ENCODE measurements at places on chromosomes 5 and 9. TPM values are rescaled to one million over a fixed set of nuclear protein-coding genes. Genes with fewer than 3 reads are reported as not detected.

The BSPRY gene
- not detected for polyA plus RNA-seq

DNA sequence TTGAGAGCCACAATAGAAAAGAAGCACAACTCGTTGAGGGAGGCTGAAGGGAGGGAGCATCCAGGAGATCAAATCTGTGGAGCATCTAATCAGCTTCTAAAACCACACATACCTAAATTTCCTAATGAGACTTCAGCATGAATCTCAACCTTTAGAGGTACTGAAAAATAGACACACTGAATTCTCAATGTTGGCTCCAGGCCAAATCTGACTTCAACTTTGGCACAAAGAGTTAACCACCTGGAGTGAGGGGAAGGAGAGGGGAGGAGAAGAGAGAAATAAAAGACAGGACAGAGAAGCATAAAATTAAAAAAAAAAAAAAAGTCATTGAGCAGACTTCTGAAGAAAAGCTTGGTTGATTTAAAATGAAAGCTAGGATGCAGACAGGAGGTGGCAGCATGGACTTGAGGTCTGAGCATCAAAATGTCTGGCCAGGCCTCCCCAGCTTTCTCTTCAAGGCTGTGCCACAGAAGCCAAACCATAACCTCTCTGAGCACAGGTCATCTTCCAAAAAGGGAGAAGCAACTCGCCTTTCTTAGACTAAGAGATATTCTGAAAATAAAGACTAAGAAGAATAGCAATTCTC lies 205.6 kb downstream of the DENND1A start:
- no peak for DNase-seq

DNA sequence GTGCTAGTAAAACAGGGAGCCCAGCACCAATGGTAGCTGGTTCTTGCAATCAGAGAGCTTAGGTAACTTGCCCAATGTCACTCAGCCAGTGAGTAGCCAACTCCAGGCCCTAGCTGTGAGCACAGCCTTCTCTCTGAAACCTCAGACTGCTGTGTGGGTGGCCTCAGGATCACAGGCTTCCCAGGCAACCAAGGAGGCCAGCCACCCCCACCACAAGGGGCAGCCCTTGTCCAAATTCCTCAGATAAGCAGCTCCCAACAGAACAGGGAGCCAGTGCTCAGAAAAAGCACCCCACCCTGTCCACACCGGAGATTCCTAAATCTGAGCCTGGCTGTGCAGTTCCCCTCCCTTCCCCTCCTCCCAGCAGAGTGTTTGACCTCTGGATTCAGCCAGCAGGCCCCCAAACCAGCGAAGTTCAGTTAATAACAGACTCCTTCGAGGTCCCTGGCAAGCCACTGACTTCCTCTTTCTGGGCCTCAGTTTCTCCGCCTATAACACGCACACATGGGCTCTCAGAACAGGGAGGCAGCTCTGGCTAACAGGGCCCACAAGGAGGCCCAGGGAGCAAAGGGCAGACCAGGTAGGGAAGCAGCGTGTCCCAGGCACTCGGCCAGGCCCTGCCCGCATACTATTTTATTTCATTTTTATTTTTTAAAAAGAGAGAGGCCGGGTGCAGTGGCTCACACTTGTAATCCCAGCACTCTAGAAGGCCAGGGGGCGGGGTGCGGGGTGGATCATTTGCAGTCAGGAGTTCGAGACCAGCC lies 2.7 kb downstream of the EEIG1 start:
- DNase-seq = peak; percentile 42

- no peak for DNase-seq
Measured at GRCh38 chr5:32230356-32231099, 56.4 kb upstream of the GOLPH3 start.

DNA sequence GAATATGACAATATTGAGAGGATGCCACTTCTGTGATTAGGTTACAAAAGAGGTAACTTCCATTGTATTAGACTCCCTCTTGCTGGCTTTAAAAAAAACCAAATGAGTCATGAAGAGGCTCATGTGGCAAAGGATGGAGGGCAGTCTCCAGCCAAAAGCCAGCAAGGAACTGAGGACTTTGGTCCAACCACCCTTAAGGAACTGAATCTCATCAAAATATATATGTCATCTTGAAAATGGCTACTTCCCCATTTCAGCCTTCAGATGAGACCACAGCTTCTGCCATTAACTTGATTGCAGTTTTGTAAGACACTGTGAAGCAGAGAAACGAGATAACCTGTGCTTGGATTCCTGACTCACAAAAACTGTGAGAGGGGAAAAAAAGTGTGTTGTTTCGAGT lies 15.5 kb upstream of the TRIM32 start:
- DNase-seq = no peak
